AG04450 (cell line): ENCODE measurements at places on chromosomes 6 and 20. TPM values are rescaled to one million over a fixed set of nuclear protein-coding genes. Genes with fewer than 3 reads are reported as not detected.

- no peak for DNase-seq
These were observed 5.1 kb upstream of the HELZ2 start for GRCh38 chr20:63579017-63579694.

DNA sequence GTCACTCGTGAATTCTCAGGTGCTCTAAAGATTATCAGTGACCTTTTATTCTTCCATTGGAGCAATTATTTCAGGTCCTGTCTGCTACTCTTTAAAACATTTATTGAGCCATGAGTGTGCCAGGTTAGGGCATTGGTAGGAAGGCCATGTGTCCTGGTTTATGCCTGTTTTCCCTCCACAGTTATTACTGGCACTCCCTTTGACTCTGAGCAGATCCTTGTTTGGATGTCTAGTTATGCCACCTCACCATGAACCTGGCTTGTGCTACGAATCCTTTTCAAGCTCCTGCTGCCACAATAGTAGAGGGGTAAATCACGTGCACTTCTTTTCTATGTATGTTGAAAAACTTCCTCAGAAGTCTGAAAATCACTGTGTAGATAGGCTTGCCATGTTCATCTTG is 27.4 kb downstream of the CRYBG1 start:
- DNase-seq = no peak

GRCh38 chr6:127923135-127923534 is 22.3 kb upstream of the THEMIS start:
- DNase-seq = no peak

DNA sequence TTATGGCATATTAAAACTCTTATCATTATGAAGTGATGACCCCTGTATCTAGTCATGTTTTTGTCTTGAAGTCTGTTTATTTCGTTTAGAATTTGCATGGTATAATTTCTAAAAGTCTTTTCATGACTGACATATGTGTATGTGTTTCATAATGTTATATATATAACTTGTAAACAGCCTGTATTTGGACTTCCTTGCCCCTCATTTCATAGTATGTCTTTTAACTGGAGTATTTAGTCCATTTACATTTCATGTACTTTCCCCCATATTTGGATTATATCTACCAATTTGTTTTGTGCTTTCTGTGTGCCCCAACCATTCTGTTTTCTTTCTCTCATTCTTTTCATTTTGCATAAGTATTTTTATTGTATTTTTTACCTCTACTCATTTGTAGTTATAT is 59.0 kb downstream of the SYCP2L start:
- DNase-seq = no peak

DNA sequence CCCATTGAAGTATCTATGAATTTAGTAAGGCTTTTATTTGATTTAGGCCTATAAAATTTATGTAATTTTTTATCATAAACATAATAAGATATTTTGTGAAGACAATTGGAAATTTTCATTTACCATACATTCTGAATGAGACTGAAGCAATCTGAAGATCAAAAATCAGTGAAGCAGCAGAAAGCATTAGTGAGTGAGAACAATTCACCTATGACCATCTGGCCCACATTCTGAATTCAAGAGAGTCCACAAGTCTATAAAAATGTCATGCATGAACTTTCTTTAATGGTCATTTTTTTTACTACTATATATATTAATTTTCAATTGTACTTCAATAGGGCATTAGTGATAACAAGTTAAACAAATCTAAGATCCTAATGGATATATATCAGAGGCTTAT is 1026.6 kb upstream of the MAP3K7 start:
- no peak for DNase-seq

DNA sequence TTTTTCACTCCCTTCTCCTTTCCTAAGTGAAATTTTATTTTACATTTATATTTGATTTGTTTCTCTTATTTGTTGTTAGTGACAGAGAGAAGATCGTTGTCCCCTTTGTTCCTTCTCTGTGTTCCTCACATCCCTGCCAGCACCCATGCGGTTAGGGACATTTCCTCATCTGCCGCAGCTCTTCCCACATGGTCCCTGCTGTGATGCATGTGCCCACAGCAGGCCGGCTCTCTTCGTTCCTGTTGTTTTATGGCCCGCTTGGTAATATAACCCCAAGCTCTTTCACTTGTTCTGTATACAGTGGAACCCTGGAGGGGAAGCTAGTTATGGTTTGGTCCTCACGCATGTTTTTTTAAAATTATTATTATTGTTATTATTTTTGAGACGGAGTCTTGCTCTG is 23.6 kb downstream of the DTD1 start:
- DNase-seq = no peak

- DNase-seq = no peak
These were observed 28.2 kb downstream of the POPDC3 start for GRCh38 chr6:105151644-105152043.

DNA sequence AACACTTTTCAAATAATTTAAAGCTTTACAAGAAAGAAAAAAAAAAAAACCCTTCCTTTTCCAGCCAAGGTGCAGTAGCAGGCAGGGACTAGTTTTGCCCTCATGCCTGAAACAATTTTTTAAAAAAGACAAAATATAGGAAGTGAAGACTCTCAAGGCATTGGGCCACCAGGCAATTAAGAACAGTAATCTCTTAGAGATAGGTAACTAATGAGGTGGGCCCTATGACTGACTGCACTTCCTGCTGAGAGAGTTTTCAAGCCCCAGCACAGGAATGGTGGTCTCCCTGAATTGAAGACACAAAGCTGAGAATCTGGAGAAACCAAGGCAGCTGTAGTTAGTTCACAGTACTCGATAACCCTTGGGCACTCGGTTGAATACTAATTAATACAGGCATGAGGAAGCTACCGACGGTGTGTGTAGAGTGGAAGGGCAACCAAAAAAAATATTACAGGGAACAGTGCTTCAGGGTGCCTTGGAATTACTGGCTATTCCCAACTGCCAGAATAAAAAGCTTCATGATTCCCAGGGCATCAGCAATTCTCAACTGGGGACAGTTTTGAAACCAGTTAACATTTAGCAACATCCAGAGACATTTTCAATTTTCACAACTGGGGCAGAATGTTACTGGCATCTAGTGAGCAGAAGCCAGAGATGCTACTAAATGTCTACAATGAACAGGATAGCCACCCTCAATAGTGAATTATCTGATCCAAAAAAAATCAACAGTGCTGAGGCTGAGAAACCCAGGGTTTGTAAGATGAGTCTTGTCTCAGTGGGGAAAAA is 36.0 kb upstream of the PLN start:
- no peak for DNase-seq

DNA sequence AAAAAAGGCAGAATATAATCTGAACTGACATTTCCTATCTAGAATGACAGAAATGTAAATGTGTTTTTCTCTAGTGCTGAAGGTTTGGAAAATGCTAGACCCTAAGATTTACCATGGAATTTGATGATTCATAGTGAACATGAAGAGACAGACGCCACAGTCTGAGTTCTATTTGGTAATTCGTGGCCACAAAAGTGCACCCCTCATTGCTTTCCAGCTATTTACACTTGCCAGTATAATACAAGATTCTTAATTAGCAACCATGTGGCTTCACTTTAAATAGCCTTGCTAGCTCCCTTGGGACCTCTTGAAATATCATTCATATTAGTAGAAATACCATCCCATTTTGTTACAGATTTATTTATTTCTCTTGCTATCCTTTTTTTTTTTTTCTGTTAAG is 636.8 kb downstream of the PRKN start:
- no peak for DNase-seq

- peak; percentile 82 for DNase-seq
These were observed 31.5 kb downstream of the TRAF3IP2 start for GRCh38 chr6:111573892-111574797.

DNA sequence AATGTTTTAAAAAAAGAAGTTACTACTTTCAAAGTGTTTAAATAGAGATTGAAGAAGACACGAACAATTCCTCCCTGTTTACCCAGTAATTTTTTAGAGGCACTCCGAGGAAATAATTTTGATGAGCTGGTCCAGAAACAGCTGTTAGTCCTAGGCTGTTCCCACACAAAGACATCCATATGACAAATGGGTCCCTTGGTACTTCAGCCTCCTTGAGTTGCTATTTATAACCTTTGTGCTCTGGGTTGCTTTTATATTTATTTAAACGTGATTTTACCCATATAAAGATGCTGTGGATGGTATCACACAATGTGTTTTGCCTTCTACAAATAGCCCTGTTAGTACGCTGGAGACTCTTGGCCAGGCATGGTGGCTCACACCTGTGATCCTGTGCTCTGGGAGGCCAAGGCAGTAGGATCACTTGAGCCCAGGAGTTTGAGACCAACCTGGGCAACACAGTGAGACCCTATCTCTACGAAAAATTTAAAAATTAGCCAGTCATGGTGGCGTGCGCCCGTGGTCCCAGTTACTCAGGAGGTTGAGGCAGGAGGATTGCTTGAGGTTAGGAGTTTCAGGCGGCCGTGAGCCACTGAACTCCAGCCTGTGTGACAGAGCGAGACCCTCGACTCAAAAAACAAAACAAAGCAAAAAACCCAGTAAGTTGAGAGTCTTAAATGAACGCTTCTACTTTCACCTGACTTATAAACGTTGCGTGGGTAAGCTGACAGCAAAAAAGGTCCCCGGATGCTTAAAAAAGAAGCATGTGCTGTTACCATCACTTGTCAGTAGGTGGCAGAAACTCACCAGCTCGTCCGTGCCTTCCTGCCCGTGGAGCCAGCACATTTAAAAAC is 56.9 kb upstream of the ARMH2 start:
- peak; percentile 59 for DNase-seq

- DNase-seq = no peak
These were observed 35.0 kb downstream of the SERPINB1 start for GRCh38 chr6:2806644-2807043.

GRCh38 chr6:130437961-130438360 is 72.1 kb downstream of the TMEM200A start:
- no peak for DNase-seq

DNA sequence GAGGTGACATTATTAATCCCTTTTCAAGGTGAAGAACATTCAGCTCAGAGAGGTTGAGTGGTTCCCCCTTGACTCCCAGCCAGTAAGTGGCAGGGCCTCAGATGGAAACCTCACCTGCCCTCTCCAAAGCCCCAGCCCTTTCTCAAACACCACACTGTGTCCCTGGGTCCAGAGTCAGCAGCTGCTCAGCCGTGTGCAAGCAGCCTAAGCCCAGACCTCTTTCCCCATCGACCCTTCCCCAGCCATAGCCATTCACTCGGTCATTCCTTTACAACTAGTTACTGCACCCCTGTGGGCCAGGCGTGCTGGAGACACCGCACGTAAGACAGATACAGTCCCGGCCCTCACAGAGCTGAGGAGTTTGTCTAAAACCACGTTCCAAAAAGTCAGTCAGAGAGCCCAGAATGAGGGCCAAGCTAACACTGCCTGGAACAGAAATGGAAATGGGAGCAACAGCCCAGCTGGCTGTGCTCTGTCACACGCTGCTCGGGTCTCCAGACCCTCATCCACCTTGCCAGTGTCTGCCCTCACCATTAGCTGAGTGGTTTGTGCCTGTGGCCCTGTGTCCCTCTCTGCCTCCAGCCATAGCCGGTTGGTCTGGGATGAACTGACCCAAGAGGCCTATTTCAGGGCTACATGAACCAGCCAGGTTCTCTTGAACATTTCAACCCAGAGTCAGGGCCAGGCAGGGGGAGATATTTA is 29.6 kb downstream of the ZC3H12D start:
- DNase-seq = no peak

GRCh38 chr6:17485181-17485580 is 91.8 kb downstream of the CAP2 start:
- no peak for DNase-seq

GRCh38 chr6:84052204-84052882 is 18.8 kb downstream of the MRAP2 start:
- DNase-seq = peak; percentile 13

DNA sequence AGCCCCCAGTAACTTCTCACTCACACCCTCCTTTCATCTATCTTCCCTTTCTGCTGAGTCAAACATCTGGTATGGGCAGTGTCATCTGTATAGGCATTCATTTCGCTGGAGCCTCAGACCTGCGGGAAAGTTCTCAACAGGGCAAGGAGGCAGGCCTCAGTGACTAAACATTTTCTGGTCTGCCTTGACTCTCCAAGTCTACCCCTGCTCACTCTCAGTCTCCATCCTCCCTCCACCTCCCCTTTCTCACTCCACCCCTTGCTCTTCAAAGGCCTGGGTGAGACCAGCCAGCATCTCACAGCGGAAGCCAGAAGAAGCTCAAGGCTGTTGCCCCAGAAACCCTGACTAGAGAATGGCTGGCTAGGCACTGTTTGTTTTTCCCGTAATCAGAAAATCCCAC is 105.0 kb upstream of the BEND6 start:
- no peak for DNase-seq

GRCh38 chr6:150249261-150249660 is 106.4 kb downstream of the PPP1R14C start:
- DNase-seq = no peak

- DNase-seq = no peak
These were observed 199.0 kb downstream of the JARID2 start for GRCh38 chr6:15444881-15445280.

DNA sequence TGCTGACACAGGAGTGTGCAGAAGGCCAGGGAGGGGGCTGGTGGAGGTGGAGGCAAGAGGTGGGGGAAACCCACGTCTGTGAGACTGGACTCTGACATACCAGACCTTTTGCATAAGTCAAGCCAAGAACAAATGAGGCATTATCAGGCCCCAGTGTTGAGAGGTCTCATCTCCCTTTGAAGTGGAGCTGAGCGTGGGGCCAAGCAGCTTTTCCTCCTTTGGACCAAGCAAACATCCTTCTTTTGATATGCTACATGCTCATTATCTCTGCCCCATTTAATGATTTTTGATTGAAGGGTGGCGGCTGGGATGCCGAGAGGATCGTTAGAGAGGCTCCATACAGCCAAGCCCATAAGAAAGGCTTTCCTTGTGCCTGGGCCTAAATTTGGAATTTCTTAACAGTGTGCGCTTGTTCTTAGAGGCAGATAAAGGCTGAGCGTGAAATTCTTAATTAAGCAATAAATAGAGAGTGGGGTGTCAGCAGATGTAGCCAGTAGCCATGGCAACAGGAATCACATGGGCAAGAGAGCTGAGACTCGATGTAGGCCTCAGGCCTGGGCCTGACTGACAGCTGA is 244.5 kb downstream of the PKHD1 start:
- no peak for DNase-seq

DNA sequence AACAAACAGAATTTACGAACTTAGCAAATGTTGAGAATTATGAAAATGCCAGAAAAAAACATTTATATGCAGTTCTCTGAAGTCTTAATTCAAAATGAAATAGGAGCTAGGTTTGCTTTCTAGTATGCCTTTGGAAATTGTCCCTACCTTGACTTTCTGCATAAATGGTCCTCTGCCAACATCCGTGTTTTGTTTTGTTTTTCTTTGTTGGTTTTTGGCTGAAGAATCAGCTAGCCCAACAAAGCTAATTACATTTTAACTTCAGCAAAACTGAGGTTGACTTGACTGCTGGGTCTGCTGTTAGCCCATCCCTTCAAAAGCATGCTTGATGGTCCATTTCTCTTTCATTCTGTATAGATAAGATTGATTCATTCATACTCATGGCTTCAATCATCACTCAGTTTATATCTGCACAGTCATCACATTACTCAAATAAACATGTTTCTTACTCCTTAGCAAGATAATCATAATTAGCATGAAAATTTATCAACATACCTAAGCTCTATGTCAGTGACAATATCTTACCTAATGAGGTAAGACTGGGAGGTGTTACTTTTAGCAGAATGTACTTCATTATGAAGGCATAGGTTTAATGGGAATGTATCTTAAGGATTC is 76.4 kb downstream of the ADGRB3 start:
- DNase-seq = no peak

The ACTR5 gene
- polyA plus RNA-seq = 6.0 and 6.1 TPM in 2 replicates

The PCED1A gene
- 17.5 and 19.7 TPM in 2 replicates for polyA plus RNA-seq

The JPH2 gene
- 1.3 and 1.6 TPM in 2 replicates for polyA plus RNA-seq

The PCK1 gene
- not detected in 2 replicates for polyA plus RNA-seq

The RBPJL gene
- polyA plus RNA-seq = not detected in 2 replicates

The CDH22 gene
- not detected in 2 replicates for polyA plus RNA-seq
